ENCODE measurements at places on chromosomes 3 and 15.

DNA sequence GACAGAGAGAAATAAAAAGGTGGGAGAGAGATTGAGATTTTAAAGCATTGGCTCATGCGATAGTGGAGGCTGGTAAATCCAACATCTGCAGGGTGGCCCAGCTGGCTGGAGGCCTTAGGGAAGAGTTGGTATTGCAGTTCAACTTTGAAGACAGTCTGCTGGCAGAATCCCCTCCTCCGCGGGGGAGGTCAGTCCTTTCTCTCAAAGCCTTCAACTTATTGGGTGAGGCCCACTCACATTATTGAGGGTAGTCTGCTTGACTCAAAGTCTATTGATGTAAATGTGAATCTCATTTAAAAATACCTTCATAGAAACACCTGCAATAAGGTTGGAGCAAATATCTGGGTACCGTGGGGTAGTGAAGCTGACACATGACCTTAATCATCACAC is 31.8 kb upstream of the PROK2 start:
- no peak for DNase-seq

DNA sequence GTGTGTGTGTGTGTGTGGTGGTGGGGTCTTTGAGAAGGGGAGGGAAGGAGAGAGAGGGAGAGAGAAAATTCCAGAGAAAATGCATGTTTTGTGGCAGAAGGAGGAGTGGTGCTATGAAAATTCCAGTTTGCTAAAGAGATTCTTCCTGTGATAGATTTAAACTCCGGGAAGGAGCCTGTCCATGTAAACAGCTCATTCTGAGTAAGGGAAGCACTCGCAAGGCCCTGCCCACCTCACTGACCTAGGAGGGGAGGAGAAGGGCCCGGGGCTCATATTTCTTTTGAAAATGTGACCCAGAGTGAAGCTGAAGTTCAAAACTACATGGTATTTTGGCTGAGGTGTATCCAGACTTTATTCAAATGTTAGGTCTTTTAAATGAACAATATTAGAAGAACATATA is 41.3 kb downstream of the ADAMTSL3 start:
- no peak for DNase-seq

DNA sequence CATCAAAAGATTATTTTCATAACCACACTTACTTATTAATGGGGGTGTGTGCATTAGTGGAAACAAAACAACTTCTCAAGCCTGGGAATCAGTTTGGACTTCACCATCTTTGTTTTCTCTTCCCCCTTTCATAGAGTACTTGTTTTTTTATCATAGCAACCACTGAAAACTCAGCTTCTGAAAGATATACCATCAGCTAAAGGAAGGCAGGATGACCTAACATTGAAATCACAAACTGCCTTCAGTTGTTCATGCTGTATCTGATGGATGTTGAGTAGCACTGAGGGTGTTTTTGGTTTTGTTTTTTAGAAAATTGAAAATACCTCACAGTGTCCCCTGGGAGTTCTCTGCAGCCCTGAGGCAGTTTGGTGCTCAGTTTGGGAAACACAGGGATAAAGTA is 46.5 kb downstream of the NEK10 start:
- DNase-seq: no peak

DNA sequence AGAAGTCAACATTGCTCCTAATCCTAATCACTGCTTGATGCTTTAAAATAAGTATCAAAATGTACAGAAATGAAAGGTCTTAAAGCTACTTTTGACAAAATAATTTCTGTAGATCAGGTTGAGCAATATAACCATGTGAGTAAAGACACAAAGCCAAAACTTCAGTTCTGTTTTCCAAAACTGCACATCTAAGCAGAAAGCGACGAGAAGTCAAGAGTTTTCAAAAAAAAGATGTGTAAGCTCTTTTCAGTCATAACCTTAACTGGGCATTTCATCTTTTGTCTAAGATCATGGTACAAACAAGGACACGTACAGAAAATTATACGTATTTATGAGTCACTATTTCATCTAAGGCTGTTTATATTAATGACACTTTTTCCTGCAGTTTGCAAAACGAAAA is 608.8 kb downstream of the FOXP1 start:
- DNase-seq: no peak

DNA sequence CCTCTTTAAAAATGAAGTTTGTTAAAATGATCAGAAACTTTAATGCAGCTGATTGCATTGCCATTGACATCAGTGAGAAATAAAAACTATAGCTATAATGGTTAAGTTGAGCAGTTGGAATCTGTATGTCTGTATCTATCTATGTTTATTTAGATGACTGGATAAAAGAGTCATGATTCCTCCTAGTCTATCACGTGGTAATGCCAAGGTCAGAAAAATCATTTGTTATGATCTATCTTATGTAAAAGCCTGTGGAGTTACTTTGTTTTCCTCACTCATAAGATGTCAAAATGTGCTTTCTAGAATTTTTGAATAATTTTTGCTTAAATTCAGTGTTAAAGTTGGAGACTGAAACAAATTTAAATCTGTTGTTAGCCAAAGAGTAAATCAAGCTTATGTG is 63.3 kb downstream of the MBNL1 start:
- DNase-seq: no peak

- no peak for DNase-seq
These were observed 34.0 kb downstream of the CBLB start for GRCh38 chr3:105834768-105835167.

Data from AG04449 (cell line).